ENCODE measurements at places on chromosomes 7 and 10. TPM values are rescaled to one million over a fixed set of nuclear protein-coding genes. Genes with fewer than 3 reads are reported as not detected.

The CLDN3 gene
- not detected for total RNA-seq

The SEMA4G gene
- total RNA-seq = 0.84 TPM

The GJD4 gene
- not detected for total RNA-seq

The ZPBP gene
- not detected for total RNA-seq

The SNX10 gene
- 31.1 TPM for total RNA-seq

The C10orf105 gene
- total RNA-seq = 0.10 TPM

The CTAGE8 gene
- 0.39 TPM for total RNA-seq

The AKR1D1 gene
- total RNA-seq = not detected

The FRMPD2 gene
- not detected for total RNA-seq

The NFE2L3 gene
- 53.7 TPM for total RNA-seq

The ADCY1 gene
- 3.1 TPM for total RNA-seq

The STEAP4 gene
- not detected for total RNA-seq

The SPACDR gene
- 0.39 TPM for total RNA-seq

The STAMBPL1 gene
- 38.7 TPM for total RNA-seq

The PAPOLB gene
- total RNA-seq = not detected

The NME8 gene
- total RNA-seq = not detected

The LIPN gene
- total RNA-seq = not detected

The SPAM1 gene
- total RNA-seq = not detected

Data from RPMI7951 (cell line).